ENCODE measurements at places on chromosomes 12 and 14.

DNA sequence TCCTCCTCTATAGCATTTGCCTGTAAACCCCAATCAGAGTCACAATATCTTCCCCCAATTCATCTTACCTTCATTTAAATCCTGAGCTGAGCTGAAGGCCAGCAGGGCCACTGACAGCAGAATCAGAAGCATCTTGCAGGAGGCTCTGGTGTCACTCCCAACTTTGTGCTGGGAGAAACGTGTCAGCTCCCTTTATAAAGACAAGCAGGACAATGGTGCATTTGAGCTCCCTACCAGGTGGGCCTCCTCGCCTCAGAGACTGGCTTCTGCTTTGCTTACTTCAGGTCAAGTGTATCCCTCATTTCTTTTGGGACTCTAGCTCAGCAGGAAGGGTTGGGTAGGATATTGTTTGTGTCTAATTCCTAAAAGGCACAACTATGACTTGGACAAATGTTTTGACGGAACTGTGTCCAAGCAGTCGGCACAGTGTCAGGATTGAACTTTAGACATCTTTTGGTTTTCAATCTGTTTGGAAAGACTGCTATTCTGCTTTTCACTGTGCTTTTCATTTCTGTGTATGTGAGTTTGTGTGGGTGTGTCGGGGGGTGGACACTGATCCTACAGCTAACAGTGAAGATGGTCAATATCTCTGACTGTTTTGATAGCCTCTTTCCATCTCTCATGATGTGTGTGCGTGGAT lies at the start of gene PRH1:
PRH1 (minus strand) TSS at position 170 of the 640 bp plus-strand sequence; CDS start at position 132, 38 bp downstream.
- no peak within 1 kb of the TSS for H3K4me3 ChIP-seq
- H3K36me3 ChIP-seq = no peaks in the 10 kb centered on the region
- no peak for DNase-seq
- no peak within 1 kb of the TSS for H3K27ac ChIP-seq
- no peaks in the 10 kb centered on the region for H3K4me1 ChIP-seq
- no peaks in the 10 kb centered on the region for H3K27me3 ChIP-seq

GRCh38 chr12:89873745-89874144 lies 165.1 kb upstream of the ATP2B1 start:
- H3K27me3 ChIP-seq = no peaks in the 10 kb centered on the region
- no peak overlapping the region for H3K4me3 ChIP-seq
- no peak for DNase-seq
- H3K4me1 ChIP-seq = no peaks in the 10 kb centered on the region
- H3K27ac ChIP-seq = no peak overlapping the region

- no peaks in the 10 kb centered on the region for H3K27me3 ChIP-seq
- no peak overlapping the region for H3K27ac ChIP-seq
- no peaks in the 10 kb centered on the region for H3K4me1 ChIP-seq
- DNase-seq = no peak
Measured at GRCh38 chr12:10982244-10982643, 4.5 kb downstream of the TAS2R50 start.

- DNase-seq = no peak
- no peaks in the 10 kb centered on the region for H3K27me3 ChIP-seq
- no peak overlapping the region for H3K27ac ChIP-seq
- H3K36me3 ChIP-seq = no peaks in the 10 kb centered on the region
Measured at GRCh38 chr14:70934502-70935134, 27.4 kb downstream of the PCNX1 start.

- H3K27me3 ChIP-seq = peaks cover 9% of the 10 kb centered on the region
- DNase-seq = no peak
Measured at GRCh38 chr14:33924566-33925100, 26.2 kb downstream of the EGLN3 start.

GRCh38 chr12:106308611-106309010 lies 6.1 kb downstream of the TCP11L2 start:
- DNase-seq = no peak
- H3K36me3 ChIP-seq = no peaks in the 10 kb centered on the region
- no peaks in the 10 kb centered on the region for H3K27me3 ChIP-seq
- H3K27ac ChIP-seq = no peak overlapping the region

DNA sequence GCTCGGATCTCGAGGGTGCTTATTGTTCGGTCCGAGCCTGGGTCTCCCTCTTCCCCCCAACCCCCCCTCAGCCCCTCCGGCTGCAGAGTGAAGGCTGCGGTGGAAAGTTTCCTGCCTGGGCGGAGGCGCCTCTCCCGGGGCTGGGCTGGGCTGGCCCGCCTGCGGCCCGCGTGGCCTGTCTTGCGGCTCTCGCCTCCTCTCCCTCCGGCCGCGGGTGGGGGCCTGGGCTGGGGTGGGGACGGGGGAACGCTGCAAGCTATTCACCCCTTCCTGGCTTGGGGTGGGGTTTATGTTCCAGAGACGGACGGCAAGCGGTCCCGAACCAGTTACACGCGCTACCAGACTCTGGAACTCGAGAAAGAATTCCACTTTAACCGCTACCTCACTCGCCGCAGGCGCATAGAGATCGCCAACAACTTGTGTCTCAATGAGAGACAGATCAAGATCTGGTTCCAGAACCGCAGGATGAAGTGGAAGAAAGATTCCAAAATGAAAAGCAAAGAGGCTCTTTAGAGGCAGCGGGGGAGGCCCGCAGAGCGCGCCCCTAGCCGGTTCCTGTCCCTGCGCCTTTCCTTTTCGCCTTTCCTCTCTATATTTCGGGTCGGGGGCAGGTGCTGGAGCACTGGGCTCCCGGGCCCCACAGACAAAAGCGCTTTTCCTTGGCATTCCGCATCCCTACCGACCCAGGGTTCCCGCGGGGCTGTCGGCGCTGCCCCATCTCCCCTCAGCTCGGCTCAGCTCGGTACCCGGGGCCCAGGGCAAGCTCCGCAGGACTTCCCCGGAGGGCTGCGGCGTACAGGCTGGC lies 1.3 kb downstream of the HOXC5 start:
- H3K4me1 ChIP-seq = peaks cover 11% of the 10 kb centered on the region
- H3K36me3 ChIP-seq = no peaks in the 10 kb centered on the region
- H3K27me3 ChIP-seq = no peaks in the 10 kb centered on the region
- no peak for DNase-seq

Data from PC-3 (cell line).